ENCODE measurements at places on chromosomes 13 and 19. TPM values are rescaled to one million over a fixed set of nuclear protein-coding genes. Genes with fewer than 3 reads are reported as not detected.

SLITRK6 gene
- under 0.01 TPM for total RNA-seq

POLR2E gene
- total RNA-seq = 116 TPM

GARIN5A gene
- 0.26 TPM for total RNA-seq

CEACAM5 gene
- not detected for total RNA-seq

LRG1 gene
- total RNA-seq = not detected

TPM4 gene
- total RNA-seq = 1,125 TPM

MEIOSIN gene
- total RNA-seq = not detected

ZNF724 gene
- total RNA-seq = 7.3 TPM

KLK10 gene
- total RNA-seq = not detected

ADM5 gene
- 0.40 TPM for total RNA-seq

KLK5 gene
- not detected for total RNA-seq

VSIG10L gene
- total RNA-seq = 0.25 TPM

PTBP1 gene
- total RNA-seq = 71.4 TPM

SLITRK5 gene
- not detected for total RNA-seq

PDE4C gene
- 0.26 TPM for total RNA-seq

GNG8 gene
- not detected for total RNA-seq

Measured in aortic smooth muscle cell (primary cell).